ENCODE measurements at places on chromosomes 6 and 20. TPM values are rescaled to one million over a fixed set of nuclear protein-coding genes. Genes with fewer than 3 reads are reported as not detected.

DNA sequence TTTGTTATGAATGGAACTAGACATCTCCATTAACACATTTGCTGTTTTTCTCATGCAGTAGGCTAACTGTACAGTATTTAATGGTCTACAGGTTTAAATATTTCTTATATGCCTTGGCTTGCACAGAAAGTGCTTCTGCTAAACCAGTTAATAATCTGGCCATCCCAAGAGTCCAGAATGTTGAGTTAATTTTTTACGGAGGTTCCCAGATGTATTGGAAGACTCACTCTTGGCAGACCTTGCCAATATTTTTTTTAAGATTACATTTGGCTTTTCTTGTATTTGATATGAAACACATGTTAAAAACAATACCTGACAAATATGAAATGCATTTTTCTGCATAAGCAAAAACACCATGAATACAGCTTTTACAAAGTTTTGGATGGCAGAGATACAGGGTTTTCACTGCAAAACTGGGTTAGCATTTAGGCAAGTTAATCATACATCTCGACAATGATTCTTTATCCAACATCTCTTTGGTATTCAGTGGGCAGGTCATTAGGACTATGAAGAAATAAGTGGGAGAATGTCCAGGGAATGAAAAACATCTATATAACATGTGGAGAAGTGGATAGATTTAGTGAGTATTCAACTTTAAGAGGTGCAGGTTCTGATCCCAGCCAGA lies 94.0 kb downstream of the SGK1 start:
- DNase-seq = peak; percentile 55

Gene MUC22
- 0.02 TPM for polyA plus RNA-seq

DNA sequence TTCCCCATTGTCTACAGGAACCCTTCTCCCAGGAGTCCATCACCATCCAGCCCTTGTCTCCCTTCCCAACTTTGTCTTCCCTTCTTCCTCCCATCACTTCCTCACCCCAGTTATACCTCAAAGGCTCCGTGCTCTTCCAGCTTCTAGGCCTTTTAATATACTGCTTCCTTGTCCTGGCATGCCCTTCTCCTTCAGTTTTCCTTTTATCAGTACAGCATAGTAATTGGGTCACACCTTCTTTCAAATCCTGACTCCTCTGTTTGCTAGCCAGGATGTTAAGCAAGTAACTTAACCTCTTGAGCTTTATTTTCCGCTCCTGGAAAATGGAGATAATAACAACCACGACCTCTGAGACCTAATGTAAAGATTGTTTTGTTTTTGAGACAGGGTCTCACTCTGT lies 54.9 kb upstream of the PNRC1 start:
- no peak for DNase-seq

DNA sequence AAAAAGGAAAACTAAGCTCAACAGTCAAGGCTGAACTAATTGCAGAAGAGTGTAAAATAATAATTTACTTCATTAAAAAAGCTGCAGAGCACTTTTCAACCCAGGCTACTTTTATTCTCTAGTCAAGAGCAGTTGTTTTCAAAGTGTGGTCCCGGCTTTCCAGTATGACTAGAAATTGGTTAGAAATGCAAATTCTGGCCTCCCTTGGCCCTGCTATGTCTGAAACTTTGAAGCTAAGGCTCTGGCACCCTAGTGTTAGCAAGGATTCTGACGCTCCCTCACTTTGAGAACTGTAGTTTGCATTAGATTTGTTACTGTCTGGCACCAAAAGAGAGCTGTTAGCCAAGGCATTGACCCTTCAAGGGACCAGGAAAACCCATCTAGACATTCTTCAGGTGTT lies 9.5 kb upstream of the NXT1 start:
- DNase-seq = no peak

Gene WFDC2
- not detected for polyA plus RNA-seq

DNA sequence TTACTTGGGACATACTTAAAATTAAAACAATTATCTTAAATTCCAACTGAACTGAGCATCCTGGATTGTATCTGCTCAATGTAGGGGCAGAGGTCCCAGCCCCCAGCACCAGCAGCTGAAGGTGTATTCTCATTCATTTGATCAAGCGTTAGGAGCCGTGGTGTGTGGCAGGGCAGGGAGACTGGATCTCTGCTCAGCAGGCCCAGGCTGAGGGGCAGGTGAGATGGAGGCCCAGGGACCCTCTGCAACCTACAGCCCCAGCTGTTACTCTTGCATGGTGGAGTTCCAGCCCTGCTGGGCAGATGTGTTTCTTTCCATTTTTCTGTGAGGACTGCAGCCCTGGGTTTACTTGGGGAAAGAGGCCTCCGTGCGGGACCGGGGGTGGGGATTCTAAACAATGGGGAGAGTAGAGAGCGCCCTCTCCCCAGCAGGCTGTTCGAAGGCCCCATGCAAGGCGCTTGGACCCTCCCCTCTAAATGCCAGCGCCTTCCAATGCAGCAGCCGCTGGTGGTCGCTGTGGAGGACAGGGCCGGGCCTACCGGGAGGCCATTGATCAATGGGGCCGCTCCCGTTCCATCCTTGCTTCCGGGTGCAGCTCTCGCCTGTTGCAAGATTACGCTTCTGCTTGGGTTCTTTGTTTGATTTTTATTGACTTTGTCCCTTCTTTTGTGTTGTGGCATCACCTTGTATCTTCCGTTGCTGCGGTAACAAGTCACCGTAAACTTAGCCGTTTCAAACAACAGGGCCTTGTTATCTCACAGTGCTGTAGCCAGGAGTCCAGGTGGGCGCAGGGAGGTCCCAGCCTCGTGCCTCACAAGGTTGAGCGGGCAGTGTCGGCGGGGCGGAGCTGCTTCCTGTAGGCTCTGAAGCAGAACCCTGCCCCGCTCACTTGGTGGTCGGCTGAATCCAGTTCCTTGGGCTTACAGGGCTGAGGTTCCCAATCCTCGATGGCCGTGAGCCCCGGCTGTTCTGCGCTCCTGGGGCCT lies 134.8 kb upstream of the PHACTR3 start:
- no peak for DNase-seq

- no peak for DNase-seq
Observed at GRCh38 chr6:149248693-149249369, 68.7 kb upstream of the TAB2 start.

Gene BNIP5
- polyA plus RNA-seq = not detected

Gene COL11A2
- polyA plus RNA-seq = 0.38 TPM

GRCh38 chr6:167855825-167856425 lies 29.2 kb downstream of the AFDN start:
- DNase-seq = peak; percentile 97

GRCh38 chr6:17297271-17298080 lies 16.3 kb downstream of the RBM24 start:
- peak; percentile 31 for DNase-seq

Gene CDH22
- polyA plus RNA-seq = not detected

Gene TSHZ2
- polyA plus RNA-seq = 0.02 TPM
